ENCODE measurements at places on chromosomes 2 and 18.

DNA sequence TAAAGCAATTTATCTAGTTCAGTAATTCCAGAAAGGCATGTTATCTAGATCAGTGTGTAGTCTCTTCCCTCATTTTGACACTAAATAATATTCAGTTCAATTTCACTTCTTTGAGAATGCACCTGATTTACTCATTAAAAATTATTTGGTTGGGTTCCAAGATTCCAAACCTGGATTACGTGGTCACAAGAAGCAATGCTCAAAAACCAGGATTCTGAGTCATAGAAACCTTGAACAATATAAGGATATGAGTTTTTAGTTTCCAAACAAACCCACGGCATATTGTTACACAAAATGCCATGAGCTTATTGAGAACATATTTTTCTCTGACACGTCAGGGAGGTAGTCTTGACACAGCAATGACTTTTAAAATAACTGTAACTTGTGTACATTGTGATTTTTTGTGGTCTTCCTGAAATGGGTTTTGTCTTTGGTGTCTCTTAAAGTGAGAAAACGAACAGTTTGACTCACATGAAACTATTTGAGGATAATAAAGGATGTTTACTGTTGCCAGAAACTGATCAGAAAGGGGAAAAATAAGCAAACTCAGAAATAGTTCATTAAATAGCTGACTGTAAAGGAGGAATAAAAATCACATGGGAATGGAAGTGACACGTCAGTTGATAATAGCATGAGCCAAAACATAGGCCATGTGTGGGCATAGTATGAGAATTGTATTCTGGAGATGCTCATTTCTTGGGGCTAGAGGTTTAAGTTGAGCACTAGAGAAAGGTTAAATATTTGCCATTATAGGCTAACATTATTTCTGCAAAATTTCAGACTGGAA is 617.7 kb upstream of the CDH2 start:
- no peak for DNase-seq

DNA sequence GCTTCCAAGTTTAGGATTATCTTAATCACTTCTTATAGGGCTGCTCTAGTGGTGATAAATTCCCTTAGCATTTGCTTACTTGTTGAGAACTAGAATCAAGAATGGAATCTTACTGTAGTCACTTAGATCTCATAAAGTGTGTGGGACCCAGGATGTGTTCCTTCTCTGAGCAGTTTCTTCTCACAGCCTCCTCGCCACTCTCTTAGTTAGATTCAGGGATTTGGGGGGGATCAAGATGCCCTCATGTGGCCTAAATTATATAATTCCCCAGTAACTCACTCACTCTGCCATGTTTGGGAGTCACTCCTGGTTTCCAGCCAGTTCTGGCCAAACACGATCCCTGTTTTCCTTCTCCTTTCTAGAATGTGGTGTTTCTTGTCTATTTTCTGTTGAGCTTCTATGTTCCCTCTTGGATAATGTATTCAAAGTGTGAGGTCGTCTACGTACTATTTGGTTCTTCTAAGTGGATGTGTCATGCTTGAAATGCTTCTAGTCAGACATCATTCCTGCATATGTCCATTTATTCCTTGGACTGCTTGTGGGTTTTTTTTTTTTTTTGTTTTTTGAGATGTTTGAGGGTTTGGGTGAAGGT is 414.9 kb upstream of the SYT4 start:
- DNase-seq = no peak

DNA sequence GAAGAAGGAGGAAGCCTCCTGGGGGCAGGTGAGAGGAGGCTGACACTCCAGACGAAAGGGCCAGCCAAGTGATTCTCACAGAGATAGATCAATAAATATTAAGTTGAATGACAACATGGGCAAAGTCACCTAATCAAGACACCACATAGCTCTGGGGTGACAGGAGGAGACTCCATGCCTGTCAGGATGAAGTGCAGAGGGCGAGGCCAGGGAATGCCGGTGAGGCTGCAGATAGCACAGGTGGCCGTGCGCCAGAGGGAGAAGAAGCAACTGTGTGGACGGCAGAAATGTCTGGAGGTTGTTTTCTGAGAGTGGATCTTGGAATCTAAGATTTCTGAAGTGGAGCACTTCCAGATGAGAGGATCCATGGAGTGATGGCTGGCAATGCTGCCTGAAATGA is 71.4 kb downstream of the NAB1 start:
- no peak for DNase-seq

DNA sequence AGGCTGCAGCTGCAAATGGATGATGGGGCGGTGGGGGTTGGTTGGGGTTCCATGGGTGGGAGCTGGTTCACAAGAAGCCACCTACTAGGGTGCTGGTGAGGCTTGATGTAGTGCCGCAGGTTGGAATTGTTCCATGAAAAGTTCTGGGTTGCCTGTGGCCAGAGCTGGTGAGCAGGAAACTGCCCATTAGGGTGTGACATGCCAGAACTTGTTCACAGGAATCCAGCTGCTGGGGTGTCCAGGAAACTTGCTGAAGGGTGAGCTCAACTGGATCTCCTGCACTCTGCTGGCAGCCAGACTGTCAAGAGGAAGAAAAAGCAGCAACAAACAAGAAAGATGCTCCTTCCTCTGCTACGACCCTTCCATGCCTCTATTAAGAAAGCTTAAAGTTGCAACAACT is 48.8 kb downstream of the MAP3K20 start:
- DNase-seq = no peak

Measured in stimulated activated CD8-positive, alpha-beta memory T cell treated with anti-CD3 and anti-CD28 coated beads, Interleukin-12 subunit alpha, Interleukin-12 subunit beta, amount 100 ng/mL, for 1 hour (primary cell).